ENCODE measurements at places on chromosomes 6 and 20. TPM values are rescaled to one million over a fixed set of nuclear protein-coding genes. Genes with fewer than 3 reads are reported as not detected.
A peak's percentile ranks its signal among the peaks of the same experiment; 100 is the strongest.

DNA sequence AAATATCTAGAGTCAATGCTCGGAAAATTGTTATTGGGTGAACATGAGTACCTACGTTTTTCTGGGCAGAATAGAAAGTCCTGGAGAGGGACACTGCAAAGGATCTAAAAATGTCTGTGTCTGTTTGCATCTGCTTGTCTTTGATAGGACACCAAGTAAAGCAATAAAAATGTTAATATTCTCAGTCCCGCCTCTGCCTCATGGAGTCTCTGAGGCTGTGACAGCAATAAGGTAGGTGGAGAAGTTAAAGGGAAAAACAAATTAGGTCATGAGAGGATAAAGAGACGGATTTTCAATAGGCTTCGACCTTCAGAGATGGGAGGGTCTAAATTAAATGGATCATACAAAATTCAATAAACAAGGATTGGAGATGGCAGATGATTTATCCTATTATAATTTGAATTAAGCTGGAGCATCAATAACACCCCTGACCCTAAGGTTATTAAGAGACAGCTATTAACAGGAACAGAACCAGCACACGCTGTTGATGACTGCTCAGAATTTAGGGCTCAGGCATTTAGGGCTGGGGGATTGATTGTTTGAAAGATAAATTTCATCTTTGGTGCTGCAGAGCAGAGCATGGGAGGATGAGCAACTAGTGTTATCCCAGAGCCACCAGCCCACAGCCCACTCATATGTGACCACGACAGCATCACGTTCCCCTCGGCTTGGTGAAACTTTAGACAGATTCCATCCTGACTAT, 620.3 kb upstream of the CDH4 start:
- DNase-seq: no peak

- DNase-seq: no peak
These were observed 75.2 kb downstream of the JPH2 start for GRCh38 chr20:44111712-44112335.

GRCh38 chr20:32991792-32992641, 12.2 kb downstream of the SUN5 start:
- DNase-seq: no peak

DNA sequence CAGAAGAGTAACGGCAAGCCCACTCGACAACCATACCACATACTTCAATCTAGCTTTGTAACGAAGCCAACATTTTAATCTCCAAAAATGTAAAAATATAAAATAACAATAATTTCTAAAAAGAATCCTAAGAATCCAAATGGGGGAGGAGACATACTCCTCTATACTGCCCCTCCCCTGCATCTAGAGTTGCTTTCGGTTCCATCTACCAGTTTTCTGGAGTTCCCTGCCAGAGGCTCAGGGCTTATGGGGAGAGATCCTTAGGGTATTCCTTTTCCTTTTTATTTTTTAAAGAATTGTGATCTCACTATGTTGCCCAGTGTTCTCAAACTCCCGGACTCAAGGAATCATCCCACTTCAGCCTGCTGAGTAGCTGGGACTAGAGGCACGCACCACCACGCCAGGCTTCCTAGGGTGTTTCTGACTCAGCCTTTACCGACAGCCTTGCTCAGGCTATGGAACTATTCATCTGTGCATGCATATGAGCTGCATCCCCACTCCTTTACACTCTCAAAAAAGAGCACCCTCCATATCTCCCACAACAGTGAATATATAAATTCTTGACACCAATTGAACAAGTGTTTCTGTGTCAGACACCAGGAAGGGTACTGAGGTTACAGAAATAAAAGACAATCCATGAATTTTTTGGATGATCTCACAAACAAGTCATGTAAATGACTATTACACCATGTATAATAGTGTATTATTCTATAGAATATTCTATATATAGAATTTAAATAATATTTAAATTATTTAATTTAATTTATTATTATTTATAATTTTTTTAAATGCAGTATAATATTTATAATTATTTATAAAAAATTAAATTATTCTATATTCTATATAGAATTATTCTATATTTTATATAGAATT, 40.7 kb upstream of the UBR2 start:
- no peak for DNase-seq

DNA sequence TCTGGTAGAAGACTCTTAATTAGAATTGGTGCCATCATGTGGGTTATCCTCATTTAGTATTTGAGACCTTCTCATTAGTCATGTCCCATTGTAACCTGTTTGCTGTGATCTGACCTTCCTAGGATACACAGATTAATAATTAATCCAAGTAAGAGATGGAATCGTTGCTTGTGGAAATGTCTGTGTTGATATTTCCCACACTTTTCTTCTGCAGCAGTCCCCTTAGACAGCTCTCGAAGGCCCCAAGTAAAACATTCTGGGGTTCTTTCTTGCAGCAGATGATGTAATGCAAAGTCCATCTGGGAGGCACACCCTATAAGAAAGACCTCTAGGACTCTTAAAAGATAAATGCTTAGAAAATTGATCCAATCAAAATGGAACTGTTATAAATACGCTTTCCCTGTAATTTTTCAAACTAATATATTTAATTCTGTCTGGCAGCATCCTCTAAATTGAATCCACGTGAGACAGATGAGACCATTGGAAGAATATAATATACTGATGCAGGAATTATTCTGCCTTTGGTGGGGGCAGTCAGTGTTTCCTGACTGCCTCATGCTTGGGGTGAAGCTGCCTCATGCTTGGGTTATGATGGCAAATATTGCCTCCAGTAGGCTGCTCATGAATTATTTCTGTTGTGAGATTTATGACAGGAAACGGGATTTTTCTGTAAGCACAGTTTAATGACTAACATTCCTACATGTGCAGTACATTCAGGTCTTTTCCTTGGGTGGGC, 54.5 kb upstream of the ARMC2 start:
- no peak for DNase-seq

GRCh38 chr6:136926383-136926782, 4.3 kb downstream of the SLC35D3 start:
- DNase-seq: no peak

DNA sequence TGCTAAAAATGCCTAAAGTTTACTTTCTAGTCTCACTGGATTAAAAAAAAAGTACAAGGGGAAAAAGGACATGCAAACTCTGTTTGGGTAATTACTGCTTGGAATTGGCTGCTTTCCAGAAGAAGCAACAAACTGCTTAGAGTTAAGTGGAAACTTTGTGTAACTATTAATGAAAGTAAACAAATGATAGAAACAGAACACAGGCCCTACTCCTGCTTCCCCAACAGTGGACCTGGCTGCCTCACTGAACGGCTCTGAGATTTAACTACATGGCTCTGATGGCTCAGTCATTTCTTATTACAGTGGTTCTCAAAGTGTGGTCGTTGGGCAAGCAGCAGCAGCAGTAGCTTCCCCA, 108.5 kb downstream of the MAN1A1 start:
- DNase-seq: peak; percentile 51

DNA sequence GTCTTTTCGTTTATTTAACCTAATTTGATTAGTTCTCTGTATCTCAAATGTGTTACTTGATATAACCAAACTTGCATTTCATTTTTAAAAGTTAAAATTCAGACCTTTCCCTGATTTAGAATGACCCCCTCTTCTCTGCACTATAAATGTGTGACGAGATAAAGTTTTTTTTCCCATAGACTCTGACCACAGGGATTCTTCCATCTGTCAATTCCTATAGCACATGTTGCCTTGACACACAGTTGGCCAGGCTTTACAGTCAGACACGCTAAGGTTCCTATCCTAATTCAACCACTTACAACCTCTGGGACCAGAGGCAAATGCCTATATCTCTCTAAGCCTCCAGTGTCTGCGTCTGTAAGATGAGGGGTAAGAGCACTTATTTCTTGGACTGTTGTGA, 40.6 kb downstream of the KCNS1 start:
- DNase-seq: no peak

CAGE1 gene
- not detected for polyA plus RNA-seq

- DNase-seq: peak; percentile 48
These were observed 194.9 kb downstream of the PHACTR1 start for GRCh38 chr6:12911427-12911826.

DNA sequence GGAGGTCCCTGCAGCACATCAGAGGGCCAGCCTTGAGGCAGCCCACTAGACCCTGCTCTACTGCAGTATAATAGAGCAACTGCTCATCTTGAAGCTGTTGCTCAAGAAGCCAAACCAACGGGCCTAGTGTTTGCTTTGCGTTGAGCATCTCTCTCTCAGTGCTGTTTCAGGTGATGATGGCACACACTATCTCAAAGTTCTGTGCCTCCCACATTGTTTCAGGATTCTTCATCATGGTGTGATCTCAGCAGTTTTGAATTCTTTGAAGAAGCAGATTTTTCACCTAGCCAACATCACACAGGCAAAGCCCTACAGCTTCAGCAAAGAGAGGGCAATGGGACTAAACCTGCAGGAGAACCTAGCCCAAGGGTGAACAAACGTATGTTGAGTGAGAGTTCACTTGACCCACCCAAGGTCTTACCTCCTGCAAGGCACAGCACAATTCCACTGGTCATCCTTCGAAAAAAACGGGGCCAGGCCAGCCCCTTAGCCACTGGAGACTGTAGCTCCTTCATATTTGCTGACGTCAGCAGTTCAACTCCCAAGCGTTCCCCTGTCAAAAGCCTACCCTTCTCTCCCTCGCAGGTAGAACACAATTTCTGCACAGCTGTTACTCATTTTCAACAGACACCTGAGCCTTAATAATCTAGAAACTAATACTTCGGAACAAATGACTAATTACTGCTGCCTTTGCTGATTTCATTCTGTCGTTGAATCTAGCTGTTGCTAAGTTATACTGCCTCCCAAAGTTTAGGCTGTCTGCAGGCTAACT, 15.8 kb downstream of the MYB start:
- no peak for DNase-seq

DNA sequence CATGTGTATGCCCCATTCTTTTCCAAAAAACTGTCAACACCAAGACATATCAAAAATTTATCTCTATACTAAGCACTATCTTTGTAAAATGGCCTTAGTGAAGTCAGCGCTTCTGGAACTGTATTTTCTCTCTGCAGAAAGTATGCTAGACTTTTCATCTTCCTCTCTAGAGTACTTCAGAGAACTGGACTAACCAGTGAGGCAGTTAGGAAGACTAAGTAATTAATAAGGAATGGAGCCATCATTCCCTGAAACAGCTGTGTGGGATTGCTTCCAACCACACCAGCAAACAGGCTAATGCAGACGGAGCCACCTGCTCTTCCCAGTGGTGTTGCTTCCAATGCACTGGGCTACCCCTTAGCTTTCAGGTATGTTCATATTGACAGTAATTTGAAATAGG, 169.1 kb upstream of the FUT9 start:
- DNase-seq: no peak

GRCh38 chr6:55902796-55903195, 27.4 kb upstream of the BMP5 start:
- no peak for DNase-seq

PRR18 gene
- 0.78 TPM for polyA plus RNA-seq

- no peak for DNase-seq
These were observed 231.0 kb downstream of the SMOC2 start for GRCh38 chr6:168671863-168672546.

RCAN2 gene
- polyA plus RNA-seq: 5.6 TPM

DNA sequence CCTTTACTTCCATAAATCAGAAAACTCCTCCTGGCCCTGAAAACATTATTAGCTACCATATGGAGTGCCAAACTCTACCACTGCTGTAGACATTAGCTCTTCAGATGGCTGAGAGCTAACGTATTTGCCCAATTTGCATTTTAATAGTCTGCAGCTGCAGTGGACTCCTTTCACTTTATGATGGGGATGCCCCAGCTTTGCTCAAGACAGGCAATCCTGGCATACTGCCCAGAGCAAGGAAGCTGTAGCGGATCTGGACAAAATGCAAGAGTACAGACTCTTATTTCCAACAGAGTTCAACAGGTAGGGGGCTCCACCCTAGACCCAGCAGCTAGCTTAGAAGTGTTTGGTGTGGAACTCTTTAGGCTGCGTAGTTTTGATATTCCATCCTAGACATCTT, 246.7 kb downstream of the FOXC1 start:
- no peak for DNase-seq

DNA sequence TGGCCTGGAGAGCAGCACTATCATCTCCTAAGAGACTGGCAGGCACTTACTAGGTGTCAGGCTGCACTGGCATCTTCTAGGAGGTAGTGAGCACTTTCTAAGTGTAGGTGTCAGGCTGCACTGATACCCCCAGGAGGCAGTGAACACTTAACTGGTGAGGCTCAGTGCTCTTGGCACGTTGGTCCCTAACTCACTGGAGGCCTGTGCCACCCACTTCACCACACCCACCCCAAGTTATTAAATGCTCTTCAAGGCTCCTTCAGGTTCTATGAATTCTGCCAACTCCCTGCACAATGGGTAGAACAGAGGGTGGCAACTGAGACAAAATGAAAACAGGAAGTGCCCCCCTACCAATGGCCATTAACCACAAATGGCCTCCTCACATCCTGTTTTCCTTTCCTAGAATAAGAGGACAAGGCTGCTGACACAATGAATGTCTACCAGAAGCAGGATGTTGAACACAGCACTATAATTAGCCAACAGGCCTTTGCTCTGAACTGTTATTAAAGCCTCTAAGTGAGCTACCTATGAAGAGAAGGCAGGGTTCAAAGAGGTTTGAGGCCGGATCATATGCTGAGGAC, 29.4 kb downstream of the NCOA5 start:
- DNase-seq: no peak

DNA sequence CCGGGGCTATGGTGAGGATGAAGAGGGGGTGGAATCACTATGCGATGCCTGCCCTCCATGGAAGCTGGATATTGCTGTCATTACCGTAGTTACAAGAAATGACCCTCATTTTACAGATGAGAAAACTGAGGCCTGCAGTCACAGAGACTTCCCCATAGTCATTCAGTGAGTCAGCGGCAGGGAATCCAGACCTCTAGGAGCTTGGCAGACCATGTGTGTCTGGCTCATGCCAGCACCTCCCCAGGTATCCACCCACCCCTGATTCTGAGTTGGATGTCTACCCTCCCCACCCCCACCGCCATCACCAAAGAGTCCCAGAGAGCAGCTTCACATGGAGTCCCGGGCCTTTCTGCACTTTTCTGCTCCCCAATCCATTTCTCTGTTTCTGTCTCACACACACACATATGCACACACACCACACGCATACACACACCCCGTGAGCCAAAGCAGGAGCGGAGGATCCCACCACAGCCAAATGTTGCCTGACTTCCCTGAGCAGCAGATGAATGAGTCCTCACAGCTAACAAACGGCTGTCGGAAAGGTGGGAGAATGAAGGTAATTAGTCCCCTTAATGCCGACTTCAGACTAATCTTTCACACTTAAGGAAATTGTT, 24.8 kb downstream of the CDH22 start:
- no peak for DNase-seq

MYMX gene
- polyA plus RNA-seq: 18.2 TPM
